ENCODE measurements at places on chromosomes 7 and 10.

GRCh38 chr7:103349805-103350204 is 2.4 kb downstream of the PSMC2 start:
- DNase-seq: no peak

GRCh38 chr10:80205477-80206276 is at the start of gene ANXA11:
ANXA11 (minus strand) TSS chr10:80205537; CDS start chr10:80172861, 32,676 bp downstream.
- peak; percentile 51 for DNase-seq

GRCh38 chr10:74081192-74081803 is 69.3 kb downstream of the AP3M1 start:
- DNase-seq: peak; percentile 49

DNA sequence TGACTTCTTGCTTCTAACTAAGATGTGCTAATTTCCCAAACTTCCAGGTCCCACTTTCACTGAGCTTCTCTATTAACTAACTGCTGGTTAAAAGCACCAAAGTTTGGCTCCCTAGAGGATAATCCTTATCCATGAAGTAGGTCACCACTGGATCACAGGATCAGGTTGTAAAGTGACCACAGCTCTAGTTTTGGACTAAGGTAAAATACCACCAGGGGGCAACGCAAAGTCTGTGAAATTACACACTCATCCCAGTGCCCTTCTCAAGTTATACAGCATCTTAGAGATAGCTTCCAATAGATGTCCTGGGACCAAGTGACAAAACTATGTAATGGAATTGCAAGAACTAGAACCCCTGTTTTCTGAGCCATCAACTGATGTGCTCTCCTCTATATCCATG is 116.4 kb upstream of the ASAH2 start:
- DNase-seq: peak; percentile 57

- DNase-seq: peak; percentile 0
Observed at GRCh38 chr7:10022957-10023356, 950.7 kb upstream of the PHF14 start.
